Peyer's patch (tissue), 4 donors: ENCODE measurements at places on chromosomes 3 and 15. TPM values are rescaled to one million over a fixed set of nuclear protein-coding genes. Genes with fewer than 3 reads are reported as not detected.

GRCh38 chr3:86208772-86209171 is 782.2 kb downstream of the VGLL3 start:
- no peak for DNase-seq

Gene GUCA1C
- not detected for total RNA-seq

DNA sequence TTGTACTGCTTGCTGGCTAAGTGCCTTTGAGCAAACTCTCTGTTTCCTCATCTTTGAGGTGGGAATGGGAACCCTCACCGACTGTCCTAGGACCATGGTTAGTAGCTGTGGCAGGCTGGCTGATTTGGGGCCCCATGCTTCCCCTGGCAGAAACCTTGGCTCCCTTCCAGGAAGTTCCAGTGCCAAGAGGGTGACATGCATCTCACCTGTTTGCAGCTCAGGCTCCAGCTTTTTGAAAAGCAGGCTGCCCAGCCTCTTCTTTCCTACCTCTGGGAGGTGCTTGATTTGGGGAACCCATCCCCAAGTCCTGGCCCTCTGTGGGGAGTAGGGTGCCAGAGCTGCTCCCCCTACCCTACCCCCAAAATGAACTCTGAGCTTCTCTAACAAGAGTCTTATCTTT is 50.8 kb downstream of the RAB11A start:
- DNase-seq: no peak

Gene BCHE
- total RNA-seq: 2.4 TPM

GRCh38 chr3:128684986-128685726 is 34.5 kb upstream of the RPN1 start:
- no peak for DNase-seq

GRCh38 chr15:96374499-96374898 is 44.0 kb downstream of the NR2F2 start:
- DNase-seq: no peak

Gene GOLGA8J
- not detected for total RNA-seq

GRCh38 chr3:98954791-98955604 is 53.5 kb upstream of the DCBLD2 start:
- no peak for DNase-seq
